ENCODE measurements at places on chromosomes 1 and 21.

GRCh38 chr1:222182641-222183040 lies 365.3 kb downstream of the HHIPL2 start:
- DNase-seq, result no peak

DNA sequence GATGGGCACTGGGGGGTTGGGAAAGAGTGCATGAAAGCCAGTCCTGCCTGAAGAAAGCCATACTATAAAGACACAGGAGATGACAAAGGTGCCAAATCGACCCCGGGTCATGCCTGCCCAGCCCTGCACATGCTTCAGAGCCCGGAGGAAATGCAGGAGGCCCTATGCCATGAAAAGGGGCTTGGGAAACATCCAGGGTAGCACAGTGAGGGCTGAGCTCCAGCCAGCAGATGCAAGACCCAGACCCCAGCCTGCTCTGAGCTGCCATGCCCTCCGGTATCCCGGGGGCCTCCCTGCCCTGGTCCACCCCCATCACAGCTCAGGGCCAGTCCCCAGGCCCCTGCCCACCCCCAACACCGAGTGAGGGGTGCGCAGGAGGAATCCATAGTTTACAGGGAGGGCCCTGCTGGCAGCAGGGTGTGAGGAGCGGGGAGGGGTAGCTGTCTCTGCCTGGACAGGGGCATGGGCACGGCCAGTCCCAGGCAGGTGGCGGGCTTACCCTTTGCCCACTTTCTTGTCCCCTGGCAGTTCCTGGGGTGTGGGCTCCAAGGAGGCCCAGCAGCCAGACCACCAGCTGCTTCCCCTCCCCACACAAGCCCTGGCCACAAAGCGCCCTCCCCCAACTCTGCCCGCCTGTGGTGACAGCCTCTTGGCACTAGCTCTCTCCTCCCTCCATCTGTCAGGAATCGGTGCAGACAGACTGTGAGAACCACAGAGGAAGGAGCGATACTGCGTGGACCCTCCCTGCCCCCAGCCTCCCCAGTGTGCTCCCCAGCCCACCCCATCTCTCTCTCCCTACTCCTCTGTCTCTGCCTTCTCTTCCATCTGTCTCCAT lies 16.8 kb downstream of the LRP8 start:
- no peak for DNase-seq

DNA sequence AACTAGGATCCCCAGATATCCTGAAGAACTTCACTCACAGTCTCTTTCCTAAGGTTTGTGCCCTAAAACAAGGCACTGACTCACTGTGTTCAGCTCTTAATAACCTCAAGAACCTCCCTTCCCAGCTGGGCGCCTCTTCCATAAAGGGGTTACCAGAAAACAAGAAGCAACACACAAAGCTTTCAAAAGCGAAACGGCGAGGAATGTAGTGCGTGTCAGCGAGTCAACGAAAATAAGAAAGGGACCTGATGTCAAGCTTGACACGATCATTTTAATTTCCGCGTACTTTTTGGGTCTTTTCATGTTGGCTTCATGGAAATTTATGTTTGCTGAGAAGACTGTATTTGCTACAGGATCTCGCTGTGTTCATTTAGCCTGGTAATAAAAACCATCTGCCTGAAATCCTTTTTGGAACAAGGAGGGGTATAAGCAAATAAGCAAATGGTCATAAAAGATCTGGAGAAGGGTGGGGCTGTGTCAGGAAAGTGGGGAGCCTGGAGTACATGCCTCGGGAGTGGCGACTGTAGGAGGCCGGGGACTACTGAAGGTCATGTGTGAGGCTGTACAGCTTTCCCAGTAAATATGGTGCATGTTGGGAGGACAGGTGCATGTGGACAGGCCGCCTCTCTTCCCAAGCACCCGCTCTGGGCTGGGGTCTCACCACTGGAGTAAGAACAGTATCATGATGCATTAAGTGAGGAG lies 11.4 kb upstream of the CLDN14 start:
- DNase-seq, result no peak

DNA sequence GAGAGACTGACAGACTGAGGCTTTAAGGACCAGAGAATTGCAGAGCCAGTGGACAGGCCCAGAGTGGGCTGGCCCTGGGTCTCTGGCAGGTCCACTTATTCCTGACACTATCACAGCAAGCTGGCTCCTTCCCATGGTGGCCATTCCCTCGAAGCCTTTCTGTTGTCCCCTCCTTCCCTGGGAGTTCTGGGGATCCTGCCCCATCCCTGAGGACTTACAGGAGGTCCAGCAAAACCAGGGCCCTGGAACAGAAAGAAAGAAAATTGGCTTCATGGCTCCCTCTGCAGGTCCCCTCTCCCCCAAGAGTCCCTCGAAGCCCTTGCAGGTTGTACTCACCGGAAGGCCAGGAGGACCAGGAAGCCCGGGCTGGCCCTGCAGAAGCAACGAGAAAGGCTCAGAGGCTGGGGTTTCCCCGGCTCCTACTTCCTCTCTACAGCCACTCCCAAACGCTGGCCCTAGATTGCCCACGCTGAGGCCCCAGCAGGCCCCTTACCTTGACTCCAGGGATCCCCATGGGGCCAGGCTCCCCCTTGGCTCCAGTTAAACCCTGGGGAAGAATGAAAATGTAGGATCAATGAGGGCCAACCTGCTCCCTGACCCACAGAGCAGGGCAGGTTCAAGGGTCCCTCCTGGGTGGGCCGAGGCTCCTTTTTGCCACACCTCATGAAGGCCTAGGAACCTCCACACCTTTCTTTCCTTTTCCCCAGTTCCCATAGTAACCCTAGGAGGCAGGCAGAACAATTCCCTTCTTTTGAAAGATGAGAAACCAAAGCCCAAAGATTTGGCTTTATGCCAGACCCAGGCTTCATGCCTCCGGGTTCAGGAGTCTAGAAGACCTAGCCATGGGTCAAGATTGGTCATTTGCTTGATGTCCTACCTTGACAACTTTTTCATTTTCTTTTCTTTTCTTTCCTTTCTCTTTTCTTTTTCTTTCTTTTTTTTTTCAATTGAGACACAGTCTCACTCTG lies 4.6 kb downstream of the COL9A2 start:
- no peak for DNase-seq

DNA sequence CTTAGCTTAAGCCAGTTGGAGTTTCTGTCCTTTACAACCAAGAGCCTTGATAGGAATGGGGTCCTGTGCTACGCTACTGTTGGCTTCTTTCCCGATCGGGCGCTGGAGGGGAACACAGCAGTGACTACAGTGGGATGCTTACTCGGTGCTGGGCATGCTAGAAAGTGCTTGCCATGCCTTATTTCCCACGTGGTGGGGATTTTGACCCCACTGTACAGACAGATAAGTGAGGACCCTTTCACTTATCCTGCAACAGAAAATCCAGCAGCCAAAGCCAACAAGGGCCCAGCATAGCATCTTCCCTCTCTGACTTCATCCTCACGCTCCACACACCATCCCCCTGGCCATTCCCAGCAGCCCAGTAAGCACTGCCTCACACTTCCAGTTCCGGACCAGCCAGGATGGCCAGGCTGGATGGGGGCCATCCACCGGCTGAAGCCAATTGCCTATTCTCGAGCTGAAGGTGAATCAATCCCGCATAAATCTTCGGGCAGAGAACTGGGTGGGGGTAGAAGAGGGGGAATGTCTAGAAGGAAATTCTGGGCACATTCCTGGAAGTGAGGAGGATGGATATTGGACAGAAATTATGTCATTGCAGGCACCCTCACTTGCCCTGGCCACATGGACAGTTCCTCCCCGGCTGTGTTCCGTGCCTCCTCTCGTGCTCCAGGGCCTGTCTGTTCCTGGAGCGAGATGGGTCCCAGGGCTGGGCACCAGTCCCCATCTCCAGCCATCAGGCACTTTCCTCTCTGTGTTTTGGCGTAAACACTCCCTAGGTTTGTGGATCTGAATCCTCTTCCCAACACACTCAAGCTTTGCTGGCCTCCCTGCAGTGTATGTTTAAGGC lies 2.0 kb upstream of the ABCG1 start:
- DNase-seq, result no peak

GRCh38 chr1:167460836-167461235 lies 57.5 kb downstream of the CD247 start:
- no peak for DNase-seq

- DNase-seq, result no peak
These were observed 30.0 kb downstream of the LRRC3 start for GRCh38 chr21:44485254-44485793.

DNA sequence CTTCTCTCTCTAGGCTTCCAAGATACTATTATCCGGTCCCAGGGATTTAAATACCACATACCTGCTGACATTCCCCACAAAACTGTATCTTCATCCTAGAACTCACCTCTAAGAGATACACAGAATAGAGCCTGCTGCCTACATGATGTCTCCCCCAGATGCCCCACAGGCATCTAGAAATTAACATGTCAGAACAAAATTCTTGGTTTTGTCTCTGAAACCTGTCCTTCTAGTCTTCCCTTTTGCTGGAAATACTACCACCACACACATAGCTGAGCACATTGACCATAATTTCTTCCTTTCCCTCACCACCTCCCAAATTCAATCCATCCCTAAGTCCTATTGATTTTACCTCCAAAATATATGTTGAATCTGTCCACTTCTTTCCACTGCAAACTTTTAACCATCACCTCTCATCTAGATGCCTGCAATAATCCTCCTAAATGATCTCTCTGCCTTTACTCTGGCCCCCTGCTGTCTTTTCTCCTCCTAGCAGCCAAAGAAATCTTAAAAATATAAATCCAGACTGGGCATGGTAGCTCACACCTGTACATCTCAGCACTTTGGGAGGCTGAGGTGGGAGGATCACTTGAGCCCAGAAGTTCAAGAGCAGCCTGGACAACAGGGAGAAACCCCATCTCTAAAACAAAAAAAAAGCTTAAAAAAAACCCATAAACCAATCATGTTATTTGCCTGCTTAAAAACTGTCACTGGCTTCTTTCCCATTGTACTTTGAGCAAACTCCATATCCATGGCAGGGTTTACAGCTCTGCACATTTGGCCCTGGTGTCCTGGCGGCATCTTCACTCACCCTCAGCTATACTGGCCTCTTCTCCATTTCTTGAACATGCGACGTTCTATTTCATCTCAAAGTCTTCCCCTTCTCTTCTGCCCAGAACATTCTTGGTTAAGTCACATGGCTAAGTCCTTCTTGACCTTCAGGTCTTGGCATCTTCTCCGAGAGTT lies 6.2 kb upstream of the FAM76A start:
- DNase-seq, result no peak

- DNase-seq, result no peak
These were observed 17.8 kb upstream of the JAK1 start for GRCh38 chr1:64984106-64984505.

- DNase-seq, result no peak
These were observed 21.3 kb downstream of the OVAAL start for GRCh38 chr1:180579961-180580611.

GRCh38 chr1:158607296-158607695 lies 2.2 kb downstream of the OR10Z1 start:
- DNase-seq, result no peak

- peak; percentile 17 for DNase-seq
These were observed 143.2 kb downstream of the PTPRU start for GRCh38 chr1:29379443-29380073.

GRCh38 chr1:32741413-32742198 lies 39.0 kb upstream of the SYNC start:
- DNase-seq, result no peak

- DNase-seq, result peak; percentile 14
These were observed 65.5 kb downstream of the PRKAA2 start for GRCh38 chr1:56710646-56711045.

GRCh38 chr1:64263856-64264255 lies 60.4 kb downstream of the UBE2U start:
- no peak for DNase-seq

GRCh38 chr21:16002874-16003466 lies 273.2 kb downstream of the USP25 start:
- peak; percentile 24 for DNase-seq

GRCh38 chr21:16587141-16587581 lies 857.4 kb downstream of the USP25 start:
- DNase-seq, result no peak

DNA sequence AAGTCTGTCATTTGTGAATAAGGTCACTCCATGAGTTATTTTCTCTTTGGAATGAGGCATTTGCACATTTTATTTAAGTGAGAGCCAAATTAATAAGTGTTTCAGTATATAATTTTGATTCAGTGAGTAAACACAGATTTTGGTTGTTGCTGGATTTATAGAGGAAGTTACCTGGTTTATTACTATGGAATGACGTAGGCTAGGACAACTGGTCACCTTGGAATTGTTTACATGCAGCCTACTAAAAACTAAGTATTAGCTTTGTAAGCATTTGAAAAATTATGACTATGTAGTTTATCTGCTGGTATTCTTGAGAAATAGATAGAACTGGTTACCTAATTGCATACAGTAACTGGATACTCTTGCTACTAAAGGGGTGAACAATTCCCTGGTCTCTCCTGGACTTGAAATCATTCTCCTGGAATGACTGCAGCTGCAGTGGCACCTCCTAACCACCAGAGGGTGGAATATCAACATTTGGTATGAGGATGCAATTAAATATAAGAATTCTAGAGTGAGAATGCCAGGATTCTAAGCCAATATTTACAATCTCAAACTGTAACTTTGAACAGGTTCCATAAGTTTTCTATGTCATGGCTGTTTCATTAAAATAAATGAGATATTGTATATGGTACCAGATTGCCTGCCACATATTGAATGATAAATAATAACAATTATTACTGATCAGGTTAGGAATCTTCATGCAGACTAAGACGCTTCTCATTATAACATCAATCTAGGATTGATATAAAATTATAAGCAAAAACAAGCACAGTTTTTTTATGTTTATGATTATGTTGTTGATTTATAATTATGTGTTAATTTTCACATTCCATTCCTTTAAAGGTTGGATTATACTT lies 3.5 kb upstream of the KRTAP27-1 start:
- no peak for DNase-seq

GRCh38 chr1:26126321-26127084 lies 14.9 kb downstream of the PDIK1L start:
- DNase-seq, result no peak

DNA sequence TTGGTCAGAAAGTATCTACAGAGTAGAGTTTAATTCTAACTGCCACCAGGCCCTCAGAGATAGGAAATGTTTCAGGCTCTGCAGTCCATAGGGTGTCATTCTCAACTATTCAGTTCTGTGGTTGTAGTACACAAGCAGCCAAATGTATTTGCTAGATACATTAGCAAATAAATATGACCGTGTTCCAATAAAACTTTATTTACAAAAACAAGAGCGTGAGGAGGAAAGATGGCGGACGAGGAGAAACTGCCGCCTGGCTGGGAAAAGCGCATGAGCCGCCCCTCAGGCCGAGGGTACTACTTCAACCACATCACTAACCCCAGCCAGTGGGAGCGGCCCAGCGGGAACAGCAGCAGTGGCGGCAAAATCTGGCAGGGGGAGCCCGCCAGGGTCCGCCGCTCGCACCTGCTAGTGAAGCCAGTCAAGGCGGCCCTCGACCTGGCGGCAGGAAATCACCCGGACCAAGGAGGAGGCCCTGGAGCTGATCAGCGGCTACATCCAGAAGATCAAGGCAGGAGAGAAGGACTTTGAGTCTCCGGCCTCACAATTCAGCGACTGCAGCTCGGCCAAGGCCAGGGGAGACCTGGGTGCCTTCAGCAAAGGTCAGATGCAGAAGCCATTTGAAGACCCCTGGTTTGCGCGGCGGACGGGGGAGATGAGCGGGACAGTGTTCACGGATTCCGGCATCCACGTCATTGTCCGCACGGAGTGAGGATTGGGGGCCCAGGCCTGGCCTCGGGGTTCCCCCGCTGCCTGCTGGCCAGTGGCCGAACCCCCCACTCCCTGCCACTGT lies 286.1 kb downstream of the LRRC40 start:
- DNase-seq, result no peak

- DNase-seq, result no peak
These were observed 23.3 kb downstream of the TFF3 start for GRCh38 chr21:42291751-42292562.
